ENCODE measurements at places on chromosomes 7 and 10.

GRCh38 chr10:73117976-73118743, 7.9 kb downstream of the NUDT13 start:
- no peak overlapping the region for H3K4me3 ChIP-seq
- H3K27me3 ChIP-seq, result no peaks in the 10 kb centered on the region
- no peaks in the 10 kb centered on the region for H3K4me1 ChIP-seq
- peaks cover 9% of the 10 kb centered on the region for H3K36me3 ChIP-seq

DNA sequence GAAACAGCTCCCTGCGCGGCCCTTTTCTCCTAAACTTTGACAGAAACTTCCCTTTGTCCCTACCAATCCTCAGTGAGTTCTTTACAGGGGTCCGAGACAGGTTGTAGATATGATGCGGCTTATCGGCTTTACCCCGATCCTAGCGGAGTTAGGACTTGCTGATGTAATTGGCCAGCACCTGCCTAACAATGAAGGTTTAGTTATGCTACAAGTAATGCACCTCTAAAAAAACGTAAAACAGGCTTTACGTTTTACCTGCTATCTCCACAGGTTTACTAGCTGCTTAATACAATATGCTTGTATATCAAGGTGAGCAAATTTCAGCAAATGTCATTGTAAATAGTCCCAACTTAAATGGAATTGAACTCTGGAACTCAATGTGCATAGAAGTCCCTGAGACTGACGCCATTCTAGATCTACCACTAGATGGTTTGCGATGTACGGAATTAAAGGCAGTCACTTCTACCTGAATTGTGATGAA, 697 bp upstream of the SNX13 start:
- H3K27me3 ChIP-seq, result no peaks in the 10 kb centered on the region
- DNase-seq, result no peak
- peak overlapping the region; percentile 96 for H3K4me3 ChIP-seq
- peaks cover 41% of the 10 kb centered on the region for H3K4me1 ChIP-seq
- no peaks in the 10 kb centered on the region for H3K36me3 ChIP-seq

- no peak overlapping the region for H3K27ac ChIP-seq
- H3K36me3 ChIP-seq, result no peaks in the 10 kb centered on the region
- H3K4me1 ChIP-seq, result no peaks in the 10 kb centered on the region
- no peak for DNase-seq
- H3K4me3 ChIP-seq, result no peak overlapping the region
Measured at GRCh38 chr7:3887096-3887690, 586.1 kb downstream of the SDK1 start.

DNA sequence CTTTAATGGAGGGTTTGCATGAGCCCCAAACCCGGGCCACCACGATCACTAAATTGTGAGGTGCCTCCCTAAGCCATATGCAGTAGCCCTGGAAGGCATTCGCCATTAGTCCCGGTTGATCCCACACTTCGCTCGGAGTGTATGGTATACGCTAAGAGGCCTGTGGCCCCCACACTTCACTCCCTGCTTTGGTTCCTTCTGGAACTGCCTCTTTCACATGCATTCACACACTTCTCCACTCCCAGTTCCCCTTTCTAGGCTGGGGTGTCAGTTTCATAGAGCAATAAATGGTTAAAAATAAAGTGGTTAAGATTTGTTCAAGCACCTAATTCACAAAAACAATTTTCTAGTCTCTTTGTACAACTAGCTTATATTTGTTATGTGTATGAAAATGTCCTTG, 212.1 kb upstream of the KCND2 start:
- no peak overlapping the region for H3K4me3 ChIP-seq
- H3K36me3 ChIP-seq, result no peaks in the 10 kb centered on the region
- H3K27me3 ChIP-seq, result no peaks in the 10 kb centered on the region
- H3K27ac ChIP-seq, result no peak overlapping the region
- no peak for DNase-seq
- no peaks in the 10 kb centered on the region for H3K4me1 ChIP-seq

- no peaks in the 10 kb centered on the region for H3K27me3 ChIP-seq
- H3K36me3 ChIP-seq, result no peaks in the 10 kb centered on the region
- H3K27ac ChIP-seq, result peak overlapping the region; percentile 87
- peak overlapping the region; percentile 1 for H3K4me3 ChIP-seq
- H3K4me1 ChIP-seq, result peaks cover 14% of the 10 kb centered on the region
Measured at GRCh38 chr7:2120251-2120660, 112.5 kb downstream of the MAD1L1 start.

- no peak overlapping the region for H3K4me3 ChIP-seq
- H3K36me3 ChIP-seq, result peaks cover 3% of the 10 kb centered on the region
- H3K27me3 ChIP-seq, result peaks cover 2% of the 10 kb centered on the region
- no peak overlapping the region for H3K27ac ChIP-seq
Measured at GRCh38 chr7:159061674-159062212, 82.9 kb downstream of the VIPR2 start.

DNA sequence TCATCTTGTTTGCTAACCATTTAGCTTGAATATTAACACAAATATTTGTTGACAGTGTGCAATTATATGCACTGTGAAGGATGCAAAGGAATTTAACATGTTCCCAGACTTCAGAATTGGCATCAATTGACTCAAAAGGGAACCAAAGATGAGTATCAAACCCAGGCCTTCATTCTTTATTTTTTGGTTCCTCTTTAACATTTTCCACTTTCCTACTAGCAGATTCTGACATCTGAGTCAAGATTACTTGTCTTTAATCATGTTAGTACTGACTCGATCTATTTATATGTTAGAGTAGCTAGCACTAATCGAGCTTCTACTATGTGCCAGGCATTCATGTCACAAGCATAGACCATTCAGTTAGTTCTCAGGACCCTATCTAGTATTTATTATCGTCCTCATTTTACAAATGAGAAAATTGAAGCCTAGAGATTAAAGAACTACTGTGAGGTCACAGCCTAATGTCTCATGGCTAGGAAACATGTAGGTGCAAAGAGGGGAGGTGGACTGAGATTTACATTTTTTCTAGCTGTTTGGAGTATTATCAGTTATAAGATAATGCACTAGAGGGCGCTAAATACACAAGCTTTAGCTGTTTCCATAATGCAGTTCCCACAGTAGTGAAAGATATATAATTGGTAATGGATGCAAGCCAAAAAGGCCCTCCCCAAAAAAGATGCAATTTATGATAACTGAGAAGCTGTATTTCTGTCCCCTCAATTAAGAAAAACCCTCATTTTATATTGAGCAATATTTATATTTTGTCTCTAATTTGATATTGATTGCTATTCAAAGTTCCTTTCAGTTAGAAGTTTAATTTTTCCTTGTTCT, 32.9 kb upstream of the KMT2E start:
- H3K4me3 ChIP-seq, result no peak overlapping the region
- no peaks in the 10 kb centered on the region for H3K27me3 ChIP-seq
- no peak overlapping the region for H3K27ac ChIP-seq
- peaks cover 49% of the 10 kb centered on the region for H3K4me1 ChIP-seq
- DNase-seq, result no peak

GRCh38 chr10:69332278-69333010, 54.1 kb downstream of the HK1 start:
- H3K36me3 ChIP-seq, result peaks cover 20% of the 10 kb centered on the region
- peaks cover 69% of the 10 kb centered on the region for H3K4me1 ChIP-seq
- no peak overlapping the region for H3K27ac ChIP-seq
- DNase-seq, result no peak

DNA sequence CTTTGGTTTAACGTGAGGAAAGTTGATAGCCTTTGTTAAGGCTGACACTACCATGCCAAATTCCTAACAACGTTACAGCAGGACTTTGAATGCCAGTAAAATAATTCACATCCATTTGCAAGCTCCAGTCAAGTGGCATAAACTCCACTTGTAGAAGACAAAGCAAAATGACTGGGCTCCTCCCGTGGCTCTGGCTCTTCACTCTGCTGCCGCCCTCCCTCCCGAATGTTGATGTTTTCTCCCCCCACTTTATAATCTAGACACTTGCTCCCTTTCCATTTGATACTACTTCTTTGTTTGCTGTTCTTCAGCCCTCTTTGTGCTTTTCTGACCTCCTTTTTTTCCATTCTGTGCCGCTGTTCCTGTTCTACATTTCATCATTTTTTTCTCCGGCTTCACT, 22.8 kb upstream of the ITGB8 start:
- H3K36me3 ChIP-seq, result no peaks in the 10 kb centered on the region
- peaks cover 3% of the 10 kb centered on the region for H3K27me3 ChIP-seq
- H3K4me1 ChIP-seq, result no peaks in the 10 kb centered on the region
- no peak for DNase-seq
- no peak overlapping the region for H3K4me3 ChIP-seq

DNA sequence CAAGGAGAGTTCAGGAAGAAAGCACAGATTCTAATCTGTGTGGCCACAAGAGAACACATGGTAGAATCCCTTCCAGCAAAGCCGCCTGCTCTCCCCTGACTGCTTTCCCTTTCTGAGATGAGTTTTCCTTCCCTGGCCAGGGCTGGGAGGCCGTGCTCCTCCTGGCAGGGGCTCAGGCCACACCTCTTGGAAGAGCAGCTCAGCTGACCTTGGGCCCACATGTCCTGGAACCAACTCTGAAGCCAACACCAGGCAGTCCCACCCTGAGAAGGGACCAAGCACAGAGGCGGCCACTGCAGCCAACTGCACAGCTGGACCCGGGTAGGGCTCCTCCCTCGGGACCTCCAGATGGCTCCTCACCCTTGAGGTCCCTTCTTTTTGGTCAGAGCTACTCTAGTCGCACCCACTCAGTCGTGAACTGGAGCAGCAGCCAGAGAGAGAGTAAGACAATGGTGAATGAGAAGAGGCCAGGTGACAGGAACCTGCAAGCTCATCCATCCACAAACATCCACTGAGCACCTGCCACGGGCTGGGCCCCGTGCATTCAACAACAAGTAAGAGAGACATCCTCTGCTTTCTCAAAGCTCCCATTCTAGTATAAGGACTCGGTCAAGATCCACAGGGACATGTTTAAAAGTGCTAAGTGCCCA, 40.3 kb downstream of the FAM53B start:
- H3K27ac ChIP-seq, result peak overlapping the region; percentile 92
- H3K27me3 ChIP-seq, result no peaks in the 10 kb centered on the region
- peaks cover 95% of the 10 kb centered on the region for H3K4me1 ChIP-seq
- no peak overlapping the region for H3K4me3 ChIP-seq
- H3K36me3 ChIP-seq, result peaks cover 55% of the 10 kb centered on the region
- DNase-seq, result no peak

- no peak overlapping the region for H3K4me3 ChIP-seq
- peak; percentile 53 for DNase-seq
- H3K36me3 ChIP-seq, result no peaks in the 10 kb centered on the region
- H3K27ac ChIP-seq, result no peak overlapping the region
Measured at GRCh38 chr10:10677479-10677878, 340.2 kb upstream of the CELF2 start.

Measured in activated CD4-positive, alpha-beta T cell treated with anti-CD3 and anti-CD28 coated beads, Interleukin-2, amount 10 ng/mL, durations not matched to agents 7 days and 5 days (primary cell).